CD4-positive, alpha-beta memory T cell (primary cell): ENCODE measurements at places on chromosomes 2 and 18. TPM values are rescaled to one million over a fixed set of nuclear protein-coding genes. Genes with fewer than 3 reads are reported as not detected.

- no peaks in the 10 kb centered on the region for H3K27me3 ChIP-seq
- DNase-seq: peak; percentile 46
- peak overlapping the region; percentile 21 for H3K4me3 ChIP-seq
- H3K4me1 ChIP-seq: peaks cover 77% of the 10 kb centered on the region
Observed at GRCh38 chr2:12507295-12507694, 209.4 kb upstream of the TRIB2 start.

DNA sequence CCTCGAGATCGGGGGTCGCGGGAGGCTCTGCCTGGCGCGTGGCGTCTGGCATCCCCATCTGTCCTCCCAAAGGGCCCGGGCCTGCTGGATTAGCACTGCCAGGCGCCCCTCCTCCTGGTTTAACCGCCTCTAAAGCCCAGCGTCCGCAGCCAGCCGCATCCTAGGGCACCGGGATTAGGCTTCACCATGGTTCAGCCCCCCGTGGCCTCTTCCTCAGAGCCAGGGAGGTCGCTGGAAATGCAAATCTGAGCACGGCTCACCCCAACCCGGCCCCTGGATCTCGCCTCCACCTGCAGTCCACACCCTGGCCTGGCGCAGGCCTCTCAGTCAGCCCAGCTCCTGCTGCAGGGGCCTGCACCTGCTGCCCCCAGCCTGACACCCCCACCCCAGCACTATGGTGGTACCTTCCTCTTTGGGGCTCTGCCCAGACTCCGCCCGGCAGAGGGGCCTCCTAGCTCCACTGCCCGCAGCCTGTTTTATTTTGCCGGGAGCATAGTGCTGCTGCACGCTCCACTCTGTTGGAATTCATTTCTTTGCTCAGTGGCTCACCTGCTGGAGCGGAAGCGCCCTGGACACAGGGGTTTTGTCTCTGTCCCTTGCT lies 13.2 kb downstream of the PRELID3A start:
- H3K4me3 ChIP-seq: no peak overlapping the region
- no peaks in the 10 kb centered on the region for H3K27me3 ChIP-seq
- H3K36me3 ChIP-seq: no peaks in the 10 kb centered on the region
- DNase-seq: no peak

GRCh38 chr18:10979411-10979810 lies 170.0 kb downstream of the PIEZO2 start:
- H3K27ac ChIP-seq: no peak overlapping the region
- H3K4me3 ChIP-seq: no peak overlapping the region
- DNase-seq: no peak
- H3K27me3 ChIP-seq: no peaks in the 10 kb centered on the region
- H3K4me1 ChIP-seq: no peaks in the 10 kb centered on the region

DNA sequence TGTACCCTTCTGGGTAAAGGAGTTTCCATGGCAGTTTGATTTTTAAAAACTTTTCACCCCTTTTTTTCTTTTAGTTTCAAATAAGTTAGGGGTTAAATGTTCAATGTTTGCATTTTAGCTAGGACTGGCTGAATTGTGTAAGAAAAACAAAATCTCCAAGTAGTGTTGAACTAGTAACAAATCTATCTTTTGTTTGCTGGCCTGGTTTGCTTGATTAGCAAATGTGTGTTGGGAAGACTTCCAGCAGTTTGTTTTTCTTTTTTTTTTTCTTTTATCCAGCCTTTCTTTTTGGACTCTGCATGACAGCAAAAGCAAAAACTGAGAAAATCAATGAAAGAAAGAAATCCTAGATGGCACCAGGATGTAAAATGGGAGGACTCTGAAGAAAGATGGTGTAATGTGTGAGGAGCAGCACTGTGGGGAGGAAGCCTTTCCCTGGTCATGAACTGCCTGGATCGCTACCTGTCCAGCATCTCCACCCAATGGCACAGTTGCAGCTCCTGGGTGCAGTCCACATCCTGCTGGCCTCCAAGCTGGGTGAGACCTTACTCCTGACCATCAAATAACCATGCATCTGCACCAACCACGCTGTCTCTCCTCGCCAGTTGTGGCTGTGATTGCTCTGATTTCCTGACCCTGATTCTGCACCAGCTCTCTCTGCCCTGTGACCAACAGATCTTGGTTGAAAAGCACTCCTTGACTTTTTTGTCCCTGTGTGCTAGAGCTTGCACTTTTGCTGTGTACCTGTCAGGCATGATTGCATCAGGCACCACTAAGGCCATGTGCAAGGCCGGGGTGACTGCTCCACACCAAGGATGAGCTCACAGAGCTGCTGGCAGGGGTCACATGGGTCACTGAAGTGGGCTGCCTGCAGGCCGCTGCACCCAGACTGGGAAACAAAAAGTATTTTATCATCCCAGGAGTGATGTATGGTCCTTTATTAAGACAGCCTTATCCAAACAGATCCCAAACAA lies 71.2 kb upstream of the ZNF236 start:
- H3K36me3 ChIP-seq: no peaks in the 10 kb centered on the region
- no peaks in the 10 kb centered on the region for H3K4me1 ChIP-seq
- H3K4me3 ChIP-seq: no peak overlapping the region
- H3K27ac ChIP-seq: no peak overlapping the region
- no peak for DNase-seq

LYG1 gene
- 0.52 TPM for polyA plus RNA-seq

MOGAT1 gene
- not detected for polyA plus RNA-seq

GRCh38 chr2:148253685-148254084 lies 232.8 kb downstream of the MBD5 start:
- H3K27me3 ChIP-seq: no peaks in the 10 kb centered on the region

- H3K4me1 ChIP-seq: peaks cover 36% of the 10 kb centered on the region
- H3K4me3 ChIP-seq: no peak overlapping the region
- H3K27me3 ChIP-seq: peaks cover 36% of the 10 kb centered on the region
- DNase-seq: peak; percentile 3
- H3K36me3 ChIP-seq: no peaks in the 10 kb centered on the region
Observed at GRCh38 chr2:156322686-156323231, 9.8 kb downstream of the NR4A2 start.

DNA sequence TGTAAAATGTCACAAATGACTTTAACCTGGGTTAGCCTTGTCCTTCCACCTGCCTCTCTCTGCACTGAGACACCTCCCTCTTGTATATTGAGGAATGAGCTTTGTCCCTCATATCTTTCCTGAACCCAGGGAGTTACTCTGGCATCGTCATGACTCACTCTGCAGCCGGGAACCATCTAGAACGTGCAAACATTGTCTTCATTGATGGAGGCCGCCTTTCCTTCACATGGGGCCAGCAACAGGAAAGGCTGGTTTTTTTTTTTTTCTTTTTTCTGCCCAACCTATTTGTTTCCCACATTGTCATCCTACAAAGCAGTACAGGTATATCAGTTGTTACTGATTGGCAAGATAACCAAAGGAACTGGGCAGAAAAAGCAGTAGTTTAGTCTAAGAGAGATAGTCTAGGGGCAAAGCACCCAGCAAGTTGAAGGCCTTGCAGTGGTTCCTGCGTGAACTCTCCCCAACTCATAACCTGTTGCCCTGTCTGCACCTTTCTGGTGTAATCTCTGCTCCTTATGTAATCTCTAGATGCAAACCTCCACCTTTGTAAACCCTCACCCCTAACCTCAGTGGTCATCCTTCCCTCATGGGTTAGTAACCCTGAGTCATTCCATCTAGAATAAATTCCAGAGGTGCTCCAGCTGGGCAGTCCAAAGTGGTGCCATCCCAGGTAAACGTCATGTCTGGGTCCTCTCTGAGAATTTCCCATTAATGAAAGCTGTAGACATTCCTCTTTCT lies 38.3 kb downstream of the SLC40A1 start:
- no peak overlapping the region for H3K27ac ChIP-seq
- no peaks in the 10 kb centered on the region for H3K36me3 ChIP-seq
- H3K27me3 ChIP-seq: no peaks in the 10 kb centered on the region
- DNase-seq: no peak
- H3K4me3 ChIP-seq: no peak overlapping the region

- H3K36me3 ChIP-seq: no peaks in the 10 kb centered on the region
- no peak for DNase-seq
- H3K27me3 ChIP-seq: no peaks in the 10 kb centered on the region
- no peak overlapping the region for H3K27ac ChIP-seq
Observed at GRCh38 chr2:118981632-118982031, 39.6 kb downstream of the MARCO start.

DNA sequence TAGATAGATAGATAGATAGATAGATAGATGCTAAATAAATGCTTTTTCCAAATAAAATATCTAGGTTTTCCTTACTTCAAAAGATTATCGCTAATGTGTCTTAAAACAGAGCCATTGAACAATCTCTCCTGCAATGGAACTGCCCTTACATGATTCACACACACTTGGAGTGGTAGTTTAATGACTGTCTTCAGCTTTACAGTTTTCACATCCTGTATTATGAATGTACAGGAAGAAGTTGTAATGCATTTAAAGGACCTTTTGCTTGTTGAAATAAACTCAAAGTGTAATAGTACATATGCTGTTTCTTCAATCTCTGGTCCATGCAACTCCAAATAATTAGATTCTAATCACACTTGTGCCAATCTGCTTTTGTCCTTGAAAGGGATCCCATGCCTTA lies 797.6 kb upstream of the CDH2 start:
- no peaks in the 10 kb centered on the region for H3K36me3 ChIP-seq
- no peak for DNase-seq
- H3K4me1 ChIP-seq: no peaks in the 10 kb centered on the region

GRCh38 chr2:198930170-198930569 lies 527.6 kb downstream of the SATB2 start:
- H3K27me3 ChIP-seq: no peaks in the 10 kb centered on the region
- no peaks in the 10 kb centered on the region for H3K36me3 ChIP-seq
- no peak for DNase-seq
- no peaks in the 10 kb centered on the region for H3K4me1 ChIP-seq
- no peak overlapping the region for H3K4me3 ChIP-seq

ALLC gene
- polyA plus RNA-seq: not detected

DNA sequence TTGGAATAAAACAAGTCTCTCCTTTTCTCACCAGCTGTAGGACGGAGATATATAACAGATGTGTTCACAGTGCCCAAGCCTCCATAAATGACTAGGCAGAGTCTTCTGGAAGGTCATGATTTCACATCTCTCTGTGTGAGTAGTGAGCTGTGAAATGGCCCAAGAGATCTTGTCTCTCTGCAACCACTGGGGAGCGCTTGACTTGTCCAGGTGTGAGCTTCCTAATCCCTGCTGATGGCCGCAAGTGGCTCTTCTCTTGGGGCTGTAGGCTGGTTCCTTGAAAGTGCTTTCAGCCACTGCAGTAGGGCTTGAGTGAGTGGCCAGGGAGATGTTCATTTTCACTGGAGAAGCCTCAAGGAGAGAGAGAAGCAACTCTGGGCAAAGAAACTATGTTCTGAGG lies 38.1 kb upstream of the OTOS start:
- no peaks in the 10 kb centered on the region for H3K36me3 ChIP-seq
- H3K27ac ChIP-seq: no peak overlapping the region
- H3K4me1 ChIP-seq: no peaks in the 10 kb centered on the region
- H3K4me3 ChIP-seq: no peak overlapping the region

DNA sequence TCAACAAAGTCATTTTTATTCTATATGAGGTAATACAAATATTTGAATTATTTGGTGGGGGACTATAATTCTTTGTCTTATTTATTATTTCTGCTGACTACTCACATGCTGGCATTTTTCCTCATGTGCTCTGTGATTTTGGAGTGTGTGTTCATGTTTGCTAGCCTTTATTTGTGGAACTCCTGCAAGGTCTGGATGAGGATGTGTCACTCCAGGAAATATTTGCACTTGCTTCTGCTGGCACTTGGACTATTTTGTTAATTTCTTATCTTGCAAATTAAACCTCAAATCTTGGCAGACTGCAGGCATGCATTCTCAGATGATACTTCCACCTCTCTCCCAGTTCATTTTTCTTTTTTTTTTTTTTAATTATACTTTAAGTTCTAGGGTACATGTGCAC lies 34.1 kb downstream of the POLI start:
- no peaks in the 10 kb centered on the region for H3K27me3 ChIP-seq
- no peak for DNase-seq

DNA sequence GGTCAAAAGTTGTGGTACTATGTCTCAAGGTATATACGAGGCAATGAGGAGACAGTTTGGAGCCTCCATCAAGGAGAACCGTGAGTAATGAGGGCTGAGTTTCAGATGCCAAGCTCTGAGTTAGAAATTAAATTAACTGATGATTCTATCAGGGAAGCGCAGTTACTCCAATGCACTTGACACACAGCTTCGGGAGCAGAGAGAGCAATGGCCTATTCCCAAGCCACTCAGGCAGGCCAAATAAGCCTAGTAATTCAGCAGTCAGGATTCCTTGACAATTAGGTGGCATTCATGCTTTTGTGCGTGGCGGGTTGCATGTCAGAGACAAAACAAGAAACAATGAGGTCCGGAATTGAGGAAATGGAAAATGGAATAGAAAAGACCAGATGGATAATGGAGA lies 123.2 kb downstream of the MMADHC start:
- no peaks in the 10 kb centered on the region for H3K36me3 ChIP-seq
- DNase-seq: no peak
- H3K4me1 ChIP-seq: no peaks in the 10 kb centered on the region
- no peak overlapping the region for H3K4me3 ChIP-seq
- H3K27me3 ChIP-seq: no peaks in the 10 kb centered on the region

DNA sequence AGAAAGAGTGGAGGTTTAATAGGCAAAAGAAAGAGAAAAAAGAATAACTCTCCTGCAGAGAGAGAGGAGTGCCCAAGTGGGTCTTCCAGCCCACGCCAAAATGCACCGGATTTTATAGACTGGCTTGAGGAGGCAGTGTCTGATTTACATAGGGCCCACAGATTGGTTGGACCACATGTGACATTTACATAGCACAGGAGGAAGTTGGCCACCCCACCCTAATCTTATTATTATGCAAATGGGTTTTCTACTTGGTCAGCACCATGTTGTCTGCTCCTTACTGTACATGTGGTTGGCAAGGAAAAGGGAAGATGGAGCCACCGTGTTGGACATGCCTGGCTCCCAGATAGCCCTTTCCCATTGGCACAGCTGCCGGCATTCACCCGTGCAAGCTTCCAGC lies 56.8 kb downstream of the SP110 start:
- no peak overlapping the region for H3K27ac ChIP-seq
- peaks cover 11% of the 10 kb centered on the region for H3K36me3 ChIP-seq
- H3K4me1 ChIP-seq: peaks cover 7% of the 10 kb centered on the region
